ENCODE measurements at places on chromosomes 2 and 18. TPM values are rescaled to one million over a fixed set of nuclear protein-coding genes. Genes with fewer than 3 reads are reported as not detected.

KCNG3 gene
- total RNA-seq: 15.5 TPM

DPP4 gene
- total RNA-seq: 3.6 TPM

PLGLB2 gene
- 0.15 TPM for total RNA-seq

DNA sequence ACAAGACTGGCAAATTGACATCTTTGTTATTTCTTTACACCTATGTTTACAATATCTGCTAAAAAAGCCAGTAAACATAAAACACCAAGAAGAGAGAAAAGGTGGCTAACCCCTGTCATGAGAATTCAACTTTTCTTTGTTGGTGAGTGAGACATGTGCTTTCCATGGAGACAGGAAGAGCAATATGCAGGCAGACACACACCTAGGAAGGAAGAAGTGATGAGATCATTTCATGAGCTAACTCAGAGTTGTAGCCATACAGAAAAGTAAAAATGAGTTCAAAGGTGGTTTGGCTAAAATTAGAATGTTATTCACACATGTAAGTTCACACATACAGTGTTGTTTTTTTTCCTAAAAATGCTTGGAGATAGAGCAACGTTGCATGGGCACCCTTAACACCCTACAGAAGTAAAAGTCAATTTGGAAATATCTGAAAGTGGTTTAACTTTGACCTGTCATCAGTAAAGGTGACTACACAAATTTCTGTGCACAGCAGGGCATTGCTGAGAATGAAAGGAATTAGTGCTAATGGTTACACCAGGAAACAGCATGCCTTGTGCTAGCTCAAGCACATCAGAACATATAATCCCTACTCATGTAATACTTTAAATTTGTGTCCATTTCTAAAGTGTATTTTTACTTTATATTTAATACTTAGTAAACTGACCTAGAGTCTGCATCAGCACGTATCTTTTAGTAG lies 557.6 kb downstream of the CBLN2 start:
- no peak for DNase-seq

- DNase-seq: no peak
Measured at GRCh38 chr18:13264091-13265007, 45.8 kb downstream of the LDLRAD4 start.

DNA sequence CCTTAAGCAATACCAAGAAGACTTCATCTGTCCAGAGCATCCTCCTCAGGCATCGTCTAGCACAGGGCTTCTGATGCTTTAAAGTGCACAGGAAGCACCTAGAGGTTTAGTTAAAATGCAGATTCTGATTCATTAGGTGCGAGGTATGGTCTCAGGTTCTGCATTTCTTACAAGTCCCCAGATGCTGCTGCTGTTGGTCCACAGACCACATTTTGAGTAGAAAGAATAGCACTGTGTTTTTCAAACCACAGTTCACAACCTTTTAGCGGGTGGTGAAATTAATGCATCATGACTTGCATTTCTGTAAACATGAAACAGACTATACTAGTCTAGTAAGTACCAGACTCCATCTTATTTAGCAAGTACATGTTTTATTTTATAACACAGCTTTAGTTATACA lies 134.6 kb downstream of the TMEFF2 start:
- no peak for DNase-seq

- no peak for DNase-seq
Measured at GRCh38 chr2:31578316-31578715, 2.4 kb downstream of the SRD5A2 start.

DNA sequence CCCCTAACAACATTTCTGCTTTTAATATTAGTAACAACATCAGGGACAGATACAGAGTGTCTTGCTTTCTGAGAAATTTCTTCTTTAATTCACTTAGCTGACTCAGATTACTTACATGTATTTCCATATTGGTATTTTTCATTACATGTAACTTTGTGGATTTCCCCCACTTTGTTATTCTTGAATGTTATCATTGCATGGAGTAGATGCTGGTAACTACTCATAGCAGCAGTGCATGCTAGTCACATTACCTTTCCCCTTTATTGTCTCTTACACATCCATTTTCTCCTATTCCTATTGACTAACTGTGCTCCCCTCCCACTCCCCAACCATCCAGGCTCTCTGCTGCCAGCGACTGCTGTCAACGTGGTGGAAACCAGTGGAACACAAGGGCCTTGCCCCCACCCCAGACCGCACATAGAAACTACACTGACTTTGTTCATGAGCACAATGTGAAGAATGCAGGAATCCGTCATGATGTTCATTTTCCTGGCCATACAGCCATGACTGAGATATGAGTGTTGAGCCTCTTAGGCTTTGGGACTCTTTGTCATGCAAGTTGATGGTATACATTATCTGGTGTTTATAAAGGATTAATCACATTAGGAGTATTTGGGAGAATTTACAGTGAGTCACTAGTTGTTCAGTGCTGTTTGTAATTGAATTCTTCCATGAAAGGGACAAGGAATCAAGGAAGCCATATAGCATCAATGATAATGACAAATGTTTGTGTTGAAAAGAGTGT lies 91.0 kb downstream of the EPB41L5 start:
- no peak for DNase-seq

GRCh38 chr2:233147136-233147828 lies 87.1 kb downstream of the INPP5D start:
- DNase-seq: no peak

GRCh38 chr2:241308267-241308666 lies 7.2 kb downstream of the HDLBP start:
- no peak for DNase-seq

GRCh38 chr2:3613524-3613905 lies 18.6 kb downstream of the COLEC11 start:
- DNase-seq: no peak

GRCh38 chr2:196278491-196278911 lies 107.1 kb upstream of the STK17B start:
- DNase-seq: no peak

DNA sequence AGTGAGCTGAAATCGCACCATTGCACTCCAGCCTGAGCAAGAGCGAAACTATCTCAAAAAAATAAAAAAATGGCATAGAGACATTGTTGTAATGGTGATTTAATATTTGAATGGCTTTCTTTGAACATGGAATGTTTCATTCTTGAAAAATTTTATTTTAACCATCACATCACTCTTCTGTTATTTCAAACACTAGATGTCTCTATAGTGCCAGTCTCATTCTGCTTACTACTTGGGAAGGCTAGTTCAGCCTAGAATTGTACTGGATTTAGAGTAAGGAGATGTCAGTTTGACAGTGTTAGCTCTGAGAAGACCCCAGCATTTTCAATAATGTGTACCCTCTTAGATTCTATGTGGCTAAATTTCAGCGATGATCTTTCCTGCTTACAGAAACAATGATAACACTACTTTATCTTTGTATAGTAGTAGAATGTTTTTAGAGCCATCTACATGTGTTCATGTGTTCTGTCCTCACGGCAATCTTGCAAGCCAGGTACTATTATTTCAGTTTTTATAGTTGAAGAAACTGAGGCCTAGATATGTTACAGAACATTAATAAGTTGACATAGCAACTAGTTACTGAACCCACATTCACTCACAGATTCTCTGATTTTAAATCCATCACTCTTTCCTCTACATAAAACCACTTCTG lies 142.9 kb upstream of the ZSWIM2 start:
- no peak for DNase-seq

DNA sequence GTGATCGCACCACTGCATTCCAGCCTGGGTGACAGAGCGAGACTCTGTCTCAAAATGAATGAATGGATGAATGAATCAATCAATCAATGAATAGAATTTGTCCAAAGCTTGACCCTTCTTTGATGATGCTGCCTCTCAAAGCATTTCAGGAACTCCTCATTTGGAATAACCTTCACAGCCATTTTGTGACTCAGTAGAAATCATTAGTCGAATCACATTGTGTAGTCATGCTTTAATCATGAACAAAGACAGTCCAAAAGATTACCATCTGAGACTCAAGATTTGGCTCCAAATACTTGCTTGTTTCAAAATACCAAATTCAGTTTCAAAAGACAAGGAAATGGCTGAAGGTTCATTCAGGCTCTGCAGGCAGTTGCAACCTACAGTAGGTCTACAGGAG lies 83.1 kb downstream of the VWA3B start:
- no peak for DNase-seq
